ENCODE measurements at places on chromosomes 16 and 17.

- no peak for DNase-seq
These were observed 169.2 kb downstream of the HAPSTR1 start for GRCh38 chr16:9260666-9261065.

DNA sequence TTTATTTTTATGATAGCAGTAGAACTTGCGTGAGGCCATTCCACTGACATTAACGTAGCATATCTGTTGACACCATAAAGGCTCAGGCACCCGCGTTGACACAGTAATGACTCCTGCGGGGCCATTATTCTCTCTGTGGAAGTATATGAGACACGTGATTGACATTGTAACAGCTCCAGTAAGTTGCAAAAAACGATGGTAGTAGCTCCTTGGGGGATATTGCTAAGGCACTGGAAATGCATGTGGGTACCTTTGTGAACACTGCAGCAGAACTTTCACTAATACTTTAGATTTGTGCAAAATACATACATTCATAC lies 918.8 kb upstream of the CDH8 start:
- DNase-seq: no peak

GRCh38 chr16:2769100-2769529 lies 8.0 kb downstream of the ELOB start:
- DNase-seq: no peak

DNA sequence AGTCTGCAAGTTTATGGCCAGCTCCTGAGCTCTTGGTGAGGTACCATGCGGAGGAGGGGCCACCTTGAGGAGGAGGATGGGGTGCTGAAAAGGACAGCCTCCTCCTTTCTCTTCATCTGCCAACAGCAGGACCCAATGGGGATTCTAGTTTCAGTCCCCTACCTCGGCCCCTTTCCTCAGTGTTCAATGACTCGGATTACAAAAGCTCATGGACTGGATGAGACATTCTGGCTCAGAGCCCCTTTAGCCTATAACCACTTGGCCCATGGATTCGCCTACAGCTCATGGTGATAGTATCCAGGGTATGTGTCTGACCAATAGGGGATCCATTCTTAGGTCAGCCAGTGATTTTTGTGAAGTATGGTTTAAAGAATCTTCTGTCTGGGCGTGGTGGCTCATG lies 8.5 kb upstream of the PIK3R6 start:
- DNase-seq: no peak

DNA sequence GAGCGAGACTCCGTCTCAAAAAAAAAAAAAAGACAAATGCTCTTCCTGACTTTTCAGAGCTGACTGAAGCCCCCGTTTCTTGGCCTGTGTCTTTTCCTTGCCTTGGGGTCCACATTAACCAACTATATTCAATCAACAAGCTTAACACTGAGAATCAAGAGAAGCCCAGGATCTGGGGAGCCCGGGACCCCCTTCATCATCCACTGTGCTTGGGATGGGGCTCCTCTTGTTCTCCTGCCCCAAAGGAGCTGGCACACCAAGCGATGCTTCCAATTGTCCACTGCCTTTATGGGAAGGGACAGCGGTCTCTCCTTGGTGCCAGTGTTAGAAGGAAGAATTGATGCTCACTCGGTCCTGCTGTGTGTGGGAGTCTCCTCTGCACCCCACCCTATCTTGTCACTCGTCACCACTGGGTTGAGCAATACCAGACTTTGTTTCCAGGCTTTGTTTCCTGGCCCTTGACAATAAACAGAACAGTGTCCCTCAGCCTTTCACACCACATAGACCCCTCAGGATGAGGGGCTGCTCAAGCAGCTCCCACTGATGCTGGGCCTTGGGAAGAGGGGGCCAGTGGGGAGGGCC lies 146.7 kb downstream of the KCNJ12 start:
- no peak for DNase-seq

DNA sequence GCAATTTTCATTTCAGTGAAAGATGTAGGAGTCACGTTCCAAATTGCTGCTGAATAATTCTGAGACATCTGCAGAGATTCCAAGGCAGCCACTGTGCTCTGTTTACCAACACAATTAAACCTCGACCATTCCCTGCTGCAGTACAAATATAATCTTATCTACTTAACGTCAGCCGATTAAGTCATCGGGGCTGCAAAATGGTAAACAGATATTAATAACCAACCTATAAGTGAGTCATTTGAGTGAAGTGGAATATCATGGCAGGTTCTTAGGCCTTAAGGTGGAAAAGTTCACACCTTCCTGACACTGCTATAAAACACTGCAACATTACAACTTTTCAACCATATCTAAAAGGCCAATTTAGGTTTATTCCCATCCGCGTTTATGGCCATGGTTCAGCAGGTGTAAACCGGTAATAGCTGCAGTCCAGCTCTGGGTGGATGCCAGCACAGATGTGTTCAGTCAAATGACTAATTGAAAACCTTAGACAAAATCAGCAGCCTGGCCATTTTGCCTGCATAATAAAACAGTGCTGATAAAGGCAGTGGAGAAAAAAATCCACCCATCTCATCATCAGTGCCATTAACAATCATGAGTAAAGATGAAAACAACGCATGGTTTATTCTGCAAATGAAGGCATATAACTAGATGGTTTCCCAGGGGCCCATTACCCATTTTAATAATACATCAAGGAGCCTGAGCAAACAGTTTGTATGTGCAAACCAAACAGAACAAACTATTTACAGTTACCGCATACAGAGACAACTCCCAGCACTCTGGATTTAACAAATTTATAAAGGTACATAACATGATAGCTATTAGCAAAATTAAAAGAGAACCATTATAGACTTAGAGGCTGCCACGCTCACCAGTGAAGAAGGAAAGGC lies 202.9 kb upstream of the IRX3 start:
- no peak for DNase-seq

- no peak for DNase-seq
These were observed 40.4 kb downstream of the CNGB1 start for GRCh38 chr16:57930533-57930932.

- no peak for DNase-seq
These were observed 101.9 kb upstream of the COX10 start for GRCh38 chr17:13967416-13967815.

DNA sequence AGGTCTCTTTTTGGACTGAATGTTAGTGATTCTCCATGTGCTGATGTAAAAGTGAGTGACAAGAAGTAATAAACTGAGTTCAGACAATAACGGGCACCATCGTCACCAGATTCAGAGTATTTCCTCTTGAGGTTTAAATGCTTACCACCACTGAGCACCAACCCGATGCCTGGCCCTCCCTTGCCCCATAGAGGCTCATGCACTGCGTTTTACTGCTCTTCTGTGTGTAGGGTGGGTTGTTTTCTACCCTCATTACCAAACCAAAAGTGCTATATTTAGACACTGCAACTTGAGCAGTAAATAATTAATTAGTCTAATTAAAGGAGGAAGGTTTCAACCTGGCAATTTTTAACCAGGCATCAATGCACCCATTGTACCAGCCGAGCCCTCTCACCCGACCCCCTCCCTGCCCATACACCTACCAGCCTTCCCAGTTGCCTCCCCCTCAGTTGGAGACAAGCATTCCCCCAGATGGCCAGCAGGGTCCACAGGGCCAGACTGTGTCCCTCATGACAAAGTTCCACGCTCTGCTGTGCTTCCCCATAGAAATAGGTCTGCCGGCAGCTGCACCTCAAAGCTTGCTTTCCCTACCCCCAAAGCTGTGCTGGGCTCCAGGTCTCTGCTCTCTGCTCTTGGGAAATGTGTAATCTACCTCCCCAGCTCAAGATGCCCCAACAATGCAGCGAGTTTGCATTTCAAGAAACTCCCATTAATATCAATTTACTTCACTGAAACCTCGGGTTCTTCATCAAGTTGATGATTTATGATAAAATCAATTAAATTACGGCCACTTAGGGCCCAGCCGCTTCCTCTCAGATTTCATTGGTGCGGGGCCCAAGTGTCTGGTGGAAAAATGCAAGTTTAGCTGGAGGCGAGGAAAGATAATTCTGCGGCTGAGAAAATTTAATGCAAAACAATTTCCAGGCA lies 16.0 kb downstream of the HOXB4 start:
- no peak for DNase-seq

DNA sequence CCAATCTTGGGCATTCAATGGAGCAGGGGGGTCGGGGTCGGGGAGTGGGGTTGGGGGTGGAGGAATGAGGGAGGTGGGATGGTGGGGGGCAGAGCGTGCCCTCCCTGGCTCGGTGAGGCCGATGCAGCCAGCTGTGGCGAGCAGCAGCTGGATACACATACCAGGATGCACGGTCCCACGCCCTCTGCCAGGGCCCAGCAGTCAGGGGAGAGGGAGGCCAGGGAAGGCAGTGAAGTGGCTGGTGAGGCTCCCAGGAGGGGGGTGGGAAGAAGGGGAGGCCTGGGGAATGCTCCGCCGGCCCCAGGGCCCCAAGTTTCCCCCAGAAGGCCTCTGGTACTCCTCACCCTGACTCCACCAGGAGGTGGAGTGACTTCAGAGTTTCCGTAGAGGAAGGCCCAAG lies 77.6 kb upstream of the LHX1 start:
- DNase-seq: no peak

GRCh38 chr17:7237761-7238419 lies 1.4 kb downstream of the PHF23 start:
- DNase-seq: peak; percentile 60

DNA sequence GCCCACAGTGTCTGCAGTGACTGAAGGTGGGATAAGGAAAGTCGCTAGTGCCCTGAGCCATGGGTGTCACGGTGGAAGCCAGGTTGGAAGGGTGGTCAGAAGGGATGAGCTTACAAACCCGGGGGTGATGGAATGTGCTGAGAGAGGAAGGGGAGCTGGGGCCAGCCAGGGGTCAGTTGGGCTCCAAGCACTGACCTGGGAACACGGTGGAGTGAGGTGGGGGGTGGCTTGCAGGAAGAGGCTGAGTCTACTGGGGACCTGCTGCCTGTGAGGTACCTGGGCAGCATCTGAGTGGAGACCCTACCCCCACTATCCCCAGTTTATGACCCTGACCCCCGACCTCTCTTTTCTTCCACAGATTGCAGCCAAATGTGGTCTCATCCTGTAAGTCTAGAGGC lies 3.1 kb downstream of the TMEM92 start:
- DNase-seq: no peak

- no peak for DNase-seq
These were observed 50.3 kb downstream of the KSR1 start for GRCh38 chr17:27506348-27507218.

DNA sequence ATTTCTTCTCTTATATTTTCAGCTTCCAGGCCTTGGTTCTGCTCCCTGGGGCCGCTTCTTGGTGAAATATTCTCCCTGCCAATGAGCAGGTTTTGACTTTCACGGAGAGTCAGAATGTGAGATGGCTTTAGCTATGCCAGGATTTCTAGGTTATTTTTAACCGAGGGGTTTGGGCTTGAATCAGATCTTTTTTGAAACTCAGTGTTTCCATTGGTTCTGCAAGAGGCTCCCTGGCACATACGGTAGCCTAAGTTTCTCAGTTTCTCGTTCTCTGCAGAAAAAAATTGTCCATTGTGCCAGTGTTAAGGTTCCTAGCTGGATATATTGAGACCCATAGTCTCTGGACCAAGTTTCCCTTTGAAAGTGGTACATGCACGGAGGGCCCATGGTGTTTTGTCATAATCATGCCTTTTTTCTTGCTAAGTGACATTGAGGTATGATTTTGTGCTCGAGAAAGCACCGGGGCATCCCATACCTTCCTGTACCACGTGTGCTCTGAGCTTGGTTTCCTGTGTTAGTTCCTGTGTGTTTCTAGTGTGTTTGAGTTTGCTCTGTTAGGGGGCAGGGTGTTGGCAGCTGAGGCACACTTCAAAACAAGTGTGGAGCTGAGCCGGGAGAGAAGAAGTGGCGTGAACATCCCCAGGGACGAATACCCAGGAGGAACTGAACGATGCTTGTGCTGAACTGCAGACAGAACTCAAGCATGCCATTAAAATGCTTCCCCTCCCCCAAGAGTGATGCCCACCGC lies 127.2 kb downstream of the HS3ST3B1 start:
- no peak for DNase-seq

DNA sequence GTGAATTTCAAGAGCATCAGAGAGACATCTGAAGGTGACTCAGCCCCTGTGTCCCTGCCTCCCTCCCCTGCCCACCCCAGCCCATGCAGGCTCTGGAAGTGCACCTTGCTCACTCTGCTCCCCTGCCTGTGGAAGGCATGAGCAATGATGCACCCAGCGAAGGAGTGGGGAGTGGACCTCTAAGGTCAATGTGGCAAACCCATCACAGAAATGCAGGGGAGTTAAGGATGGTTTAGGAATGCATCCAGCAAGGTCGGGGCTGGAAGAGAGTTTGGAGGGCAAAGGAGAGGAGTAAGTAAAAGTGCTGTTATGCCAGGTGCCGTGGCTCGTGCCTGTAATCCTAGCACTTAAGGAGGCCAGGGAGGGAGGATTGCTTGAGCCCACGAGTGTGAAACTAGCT lies 61.9 kb downstream of the CYB5B start:
- DNase-seq: no peak

DNA sequence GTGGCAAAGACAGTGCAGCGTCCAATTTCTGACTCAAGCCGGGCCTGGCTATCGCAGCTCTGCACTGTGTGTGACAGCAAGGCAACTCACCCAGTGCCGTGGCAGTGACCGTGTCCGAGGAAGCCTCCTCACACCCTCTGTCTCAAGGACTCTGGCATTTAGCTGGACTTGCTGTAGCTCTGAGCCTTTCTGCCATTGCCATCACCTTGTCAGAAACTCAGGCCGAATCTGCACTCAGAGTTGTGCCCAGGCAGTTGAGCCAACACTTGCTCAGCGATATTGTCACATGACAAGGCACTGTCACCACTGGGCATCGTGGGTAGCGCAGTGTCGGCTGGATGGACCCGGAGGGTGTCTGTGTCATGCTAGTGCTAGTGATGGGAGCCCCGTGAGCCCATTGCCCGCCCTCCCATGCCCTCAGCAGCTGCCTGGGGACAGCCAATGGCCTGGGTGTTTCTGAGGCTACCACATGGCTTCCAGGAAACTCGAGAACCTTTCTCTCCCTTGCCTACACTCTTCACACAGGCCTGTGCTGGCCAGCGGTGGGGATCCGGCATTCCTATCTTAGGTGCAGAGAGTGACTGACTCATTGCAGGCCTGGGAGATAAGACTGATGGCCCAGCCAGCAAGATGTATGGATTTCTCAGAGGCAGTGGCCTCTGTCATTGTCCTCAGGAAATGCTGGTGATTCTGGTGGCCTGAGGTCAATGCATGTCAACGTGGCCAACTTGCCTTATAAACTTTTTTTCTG lies 22.1 kb upstream of the STH start:
- no peak for DNase-seq

DNA sequence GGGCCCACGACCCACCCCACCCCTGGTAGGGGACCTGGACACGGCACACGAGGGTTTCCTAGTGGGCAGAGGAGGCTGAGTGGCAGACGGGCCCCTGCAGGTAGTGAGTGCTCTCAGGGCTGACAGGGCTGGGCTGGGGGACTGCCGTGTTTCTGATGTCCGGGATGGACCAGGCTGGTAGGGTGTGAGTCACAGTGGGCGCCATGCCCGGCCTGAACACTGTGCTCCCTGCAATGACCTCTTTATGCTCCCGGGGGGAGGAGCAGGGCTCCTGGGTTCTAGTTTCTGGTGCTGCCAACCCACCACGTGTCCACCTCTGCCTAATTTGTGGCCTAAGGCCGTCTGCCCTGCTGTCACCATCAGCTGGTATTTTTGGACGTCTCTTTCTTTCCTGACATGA lies 26.3 kb downstream of the ARHGAP23 start:
- DNase-seq: no peak

GRCh38 chr17:30267625-30268024 lies 24.1 kb downstream of the BLMH start:
- DNase-seq: no peak

- DNase-seq: no peak
These were observed 9.8 kb downstream of the SCO1 start for GRCh38 chr17:10687499-10687898.

- DNase-seq: peak; percentile 67
These were observed 47.8 kb downstream of the ERN1 start for GRCh38 chr17:64081802-64082799.

GRCh38 chr17:74968361-74968780 lies 4.2 kb downstream of the HID1 start:
- DNase-seq: no peak
